Brain microvascular endothelial cell (primary cell): ENCODE measurements at places on chromosomes 2 and 18.

DNA sequence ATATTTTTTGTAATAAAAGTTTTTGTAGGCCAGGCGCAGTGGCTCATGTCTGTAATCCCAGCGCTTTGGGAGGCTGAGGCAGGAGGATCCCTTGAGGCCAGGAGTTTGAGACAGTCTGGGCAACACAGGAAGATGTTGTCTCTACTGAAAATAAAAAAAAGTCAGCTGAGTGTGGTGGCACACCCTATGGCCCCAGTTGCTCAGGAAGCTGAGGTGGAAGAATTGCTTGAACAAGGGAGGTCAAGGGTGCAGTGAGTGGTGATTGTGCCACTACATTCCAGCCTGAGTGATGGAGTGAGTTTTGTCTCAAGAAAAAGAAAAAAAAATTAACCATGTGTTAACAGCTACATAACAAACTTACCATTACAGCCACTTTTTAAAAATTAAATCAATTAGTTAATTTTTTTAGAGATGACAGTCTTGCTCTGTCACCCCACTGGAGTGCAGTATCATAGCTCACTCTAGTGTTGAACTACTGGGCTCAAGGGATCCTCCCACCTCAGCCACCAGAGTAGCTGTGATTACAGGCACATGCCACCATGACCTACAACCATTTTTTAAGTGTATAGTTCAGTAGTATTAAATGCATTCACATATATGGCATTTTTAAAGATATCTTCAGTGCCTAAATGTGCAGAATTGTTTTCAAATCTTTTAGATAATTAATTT is 67.2 kb upstream of the ACYP2 start:
- DNase-seq: no peak

DNA sequence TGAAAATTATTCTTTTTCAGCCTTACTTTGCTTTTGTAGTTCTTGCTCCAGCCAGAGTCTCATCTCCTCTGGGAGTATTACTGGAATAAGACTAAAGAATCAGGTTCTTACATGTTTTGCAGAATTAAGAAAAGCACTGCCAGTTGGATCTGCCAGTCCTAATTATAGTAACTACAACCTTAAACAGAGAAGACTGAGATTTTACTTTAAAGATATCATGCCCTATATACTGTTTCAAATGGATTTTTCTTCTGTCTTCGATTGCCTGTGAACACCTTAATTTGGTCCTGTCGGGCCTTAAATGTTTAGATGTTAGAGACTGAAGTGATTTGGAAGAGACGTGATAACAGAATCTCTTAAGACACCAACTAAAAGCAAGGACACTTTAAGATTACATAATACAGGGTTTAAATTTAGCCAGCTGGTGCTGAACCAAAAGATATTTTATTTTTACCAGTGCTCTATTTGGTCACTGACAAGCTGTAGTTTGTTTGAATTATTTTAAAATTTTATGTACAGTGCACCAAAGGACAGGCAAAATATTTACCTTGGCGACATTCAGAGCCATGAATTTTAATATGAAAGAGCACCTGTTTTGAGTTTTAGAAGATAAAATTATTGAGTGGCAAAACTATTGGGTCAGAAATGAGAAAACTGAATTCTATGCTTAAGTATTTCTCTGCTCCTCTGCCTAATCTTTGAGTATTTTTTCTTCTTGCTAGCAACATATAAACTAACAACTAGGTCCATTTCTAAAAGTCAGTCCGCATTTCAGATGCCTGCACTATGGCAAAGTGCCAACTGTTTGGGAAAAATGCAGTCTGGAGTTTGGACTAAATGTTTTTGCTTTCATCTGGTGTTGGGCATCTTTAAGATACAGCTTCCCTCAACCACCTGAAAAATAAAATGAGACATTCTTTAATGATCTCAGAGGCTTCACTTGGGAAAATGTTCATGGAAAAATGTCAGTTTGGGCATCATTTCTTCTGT is 300.0 kb downstream of the XIRP2 start:
- no peak for DNase-seq

- no peak for DNase-seq
These were observed 108.1 kb downstream of the ACOXL start for GRCh38 chr2:110840508-110840907.

DNA sequence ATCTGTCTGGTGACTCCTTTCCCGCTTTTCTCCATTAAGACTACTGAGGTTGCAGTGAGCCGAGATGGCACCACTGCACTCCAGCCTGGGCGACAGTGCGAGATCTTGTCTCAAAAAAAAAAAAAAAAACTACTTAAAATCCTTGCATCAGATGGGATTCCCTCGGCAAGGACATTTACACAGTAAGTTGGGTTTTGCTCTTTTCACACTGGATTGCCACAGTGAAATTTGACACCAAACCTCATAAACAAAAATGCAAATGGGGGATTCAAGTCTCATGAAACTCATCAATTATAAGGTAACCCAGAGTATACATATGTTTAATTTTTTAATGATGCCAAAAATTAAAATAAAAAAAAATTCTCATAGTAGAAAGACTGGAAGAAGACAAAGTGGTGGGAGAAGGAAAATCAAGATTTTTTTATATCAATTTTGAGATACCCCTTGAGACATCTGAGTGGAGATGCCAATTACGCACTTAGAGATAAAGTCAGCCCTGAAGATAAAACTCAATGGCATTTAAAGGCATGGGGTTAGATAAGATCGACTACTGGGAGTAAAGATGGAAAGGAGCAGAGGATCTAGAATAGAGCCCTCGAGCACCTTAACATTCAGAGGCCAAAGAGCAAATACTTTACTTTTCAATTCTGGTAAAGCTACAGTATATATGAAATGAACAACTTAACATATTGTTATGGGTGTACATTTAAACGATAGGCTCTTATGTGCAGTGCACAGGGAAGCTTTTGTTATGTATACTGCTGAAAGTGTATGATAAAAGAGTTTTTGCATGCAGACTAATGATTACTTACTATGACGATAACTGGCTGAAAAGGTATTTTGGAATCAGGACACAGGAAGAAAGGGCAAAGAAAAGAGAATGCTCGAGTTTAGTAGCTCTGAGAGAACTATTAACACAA is 37.6 kb downstream of the CHMP3 start:
- no peak for DNase-seq
